ENCODE measurements at places on chromosomes 2 and 18.

DNA sequence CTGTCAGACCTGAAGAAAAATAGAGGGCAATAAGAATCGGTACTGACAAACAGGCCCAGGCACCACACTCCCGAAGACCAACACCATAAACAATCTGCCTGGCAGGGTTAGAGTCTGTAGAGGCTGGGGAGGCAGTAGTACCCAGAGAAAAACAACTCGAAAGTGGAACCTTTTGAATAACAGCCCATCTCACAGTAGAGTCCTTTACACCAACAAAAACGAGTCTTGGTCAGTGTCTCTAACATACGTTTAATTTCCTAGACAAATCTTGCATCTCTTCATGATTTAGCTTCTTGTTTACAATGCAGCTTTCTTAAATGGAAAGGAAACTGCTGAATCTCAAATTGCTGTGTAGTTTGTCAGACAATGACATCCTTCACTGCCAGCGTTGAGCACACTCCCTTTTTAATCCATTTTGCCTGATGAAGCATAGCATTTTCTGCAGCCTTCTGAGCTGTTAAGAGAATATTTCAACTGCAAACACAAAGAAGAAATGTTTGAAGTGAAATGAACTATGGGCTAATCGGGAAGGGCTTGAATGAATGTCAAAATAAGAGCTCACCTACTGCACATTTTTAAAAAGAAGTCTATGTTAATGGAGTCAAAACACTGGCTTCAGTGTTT, 73.1 kb upstream of the DSG1 start:
- no peak for DNase-seq

DNA sequence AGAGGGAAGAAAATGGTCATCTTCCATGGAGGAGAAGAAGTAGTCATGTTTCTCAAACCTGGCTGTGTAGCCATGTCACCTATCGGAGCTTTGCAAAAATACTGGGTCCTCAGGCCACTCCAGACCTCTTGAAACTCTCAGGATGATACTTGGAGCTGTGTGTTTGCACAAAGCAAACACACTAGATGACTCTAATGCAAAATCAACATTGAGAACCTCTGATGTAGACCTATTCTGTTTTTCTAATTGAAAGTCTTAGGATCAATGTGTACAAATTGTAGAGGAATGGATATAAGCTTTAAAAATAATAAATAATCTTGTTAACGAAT, 444.3 kb downstream of the RND3 start:
- no peak for DNase-seq

DNA sequence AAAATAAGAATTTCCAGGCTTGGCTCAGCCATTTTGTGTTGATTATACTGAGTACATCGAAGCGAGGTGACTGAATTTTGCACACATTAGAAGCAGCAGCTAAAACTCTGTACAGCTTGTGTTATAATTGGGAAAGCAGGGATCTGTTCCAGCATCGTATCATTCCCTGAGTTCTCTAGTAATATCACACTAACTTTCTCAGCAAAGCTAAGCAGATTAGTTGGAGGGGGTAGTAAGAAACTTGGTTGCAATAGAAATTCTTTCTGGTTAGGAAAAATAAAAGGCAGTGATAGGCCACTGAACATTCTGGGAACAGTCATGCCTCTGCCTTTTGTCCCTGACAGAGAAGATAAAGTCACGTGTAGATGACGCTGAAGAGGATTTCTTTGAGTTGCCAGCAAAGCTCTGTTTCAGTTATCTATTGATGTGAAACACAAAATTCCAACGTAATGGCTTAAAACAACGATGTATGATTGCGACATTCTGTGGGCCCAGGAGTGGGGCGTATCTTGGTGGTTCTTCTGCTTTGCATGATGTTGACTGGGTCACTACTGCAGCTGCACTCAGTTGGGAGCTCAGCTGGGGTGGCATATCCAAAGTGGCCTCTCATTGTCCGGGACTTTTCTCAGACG, 202.1 kb upstream of the MEX3C start:
- no peak for DNase-seq

DNA sequence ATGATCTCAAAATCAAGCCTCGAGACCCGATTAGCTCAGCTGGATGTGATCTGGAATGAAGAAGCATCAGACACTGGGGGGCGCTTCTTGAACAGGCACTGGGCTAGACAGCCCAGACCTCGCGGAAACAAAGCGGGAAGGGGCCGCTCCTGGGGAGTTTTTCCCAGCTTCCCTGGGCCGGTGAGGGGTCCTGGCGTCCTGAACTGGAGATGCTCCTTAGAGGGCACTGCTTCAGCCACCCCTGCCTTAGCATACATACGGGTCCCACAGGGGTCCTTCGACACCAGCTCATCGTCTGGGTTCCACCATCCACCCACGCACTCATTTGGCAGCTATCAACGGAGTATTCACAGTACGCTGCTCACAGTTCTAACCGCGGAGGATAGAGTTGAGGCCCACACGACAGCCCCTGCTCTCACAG, 146.7 kb downstream of the TSN start:
- DNase-seq = no peak

GRCh38 chr2:55051026-55051866, 995 bp upstream of the RTN4 start:
- DNase-seq = peak; percentile 53

DNA sequence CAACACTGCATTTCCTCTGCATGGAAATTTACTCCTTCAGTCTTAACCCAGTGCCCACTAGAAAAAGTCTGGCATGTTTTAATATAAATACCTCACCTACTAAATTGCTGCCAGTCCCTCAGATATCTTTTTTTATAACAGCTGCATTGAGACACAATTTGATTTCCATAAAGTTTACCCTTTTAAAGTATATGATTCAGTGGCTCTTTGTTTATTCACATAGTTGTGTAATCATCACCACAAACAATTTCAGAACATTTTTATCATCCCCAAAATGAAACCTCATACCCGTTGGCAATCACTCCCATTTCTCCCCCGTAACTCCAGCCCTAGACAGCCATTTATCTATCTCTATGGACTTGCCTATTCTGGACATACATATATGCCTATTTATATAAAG, 17.0 kb upstream of the FRZB start:
- DNase-seq = no peak

- no peak for DNase-seq
These were observed 26.5 kb upstream of the EML4 start for GRCh38 chr2:42142547-42143184.

- no peak for DNase-seq
These were observed 150.9 kb downstream of the MTCL1 start for GRCh38 chr18:8856212-8856611.

DNA sequence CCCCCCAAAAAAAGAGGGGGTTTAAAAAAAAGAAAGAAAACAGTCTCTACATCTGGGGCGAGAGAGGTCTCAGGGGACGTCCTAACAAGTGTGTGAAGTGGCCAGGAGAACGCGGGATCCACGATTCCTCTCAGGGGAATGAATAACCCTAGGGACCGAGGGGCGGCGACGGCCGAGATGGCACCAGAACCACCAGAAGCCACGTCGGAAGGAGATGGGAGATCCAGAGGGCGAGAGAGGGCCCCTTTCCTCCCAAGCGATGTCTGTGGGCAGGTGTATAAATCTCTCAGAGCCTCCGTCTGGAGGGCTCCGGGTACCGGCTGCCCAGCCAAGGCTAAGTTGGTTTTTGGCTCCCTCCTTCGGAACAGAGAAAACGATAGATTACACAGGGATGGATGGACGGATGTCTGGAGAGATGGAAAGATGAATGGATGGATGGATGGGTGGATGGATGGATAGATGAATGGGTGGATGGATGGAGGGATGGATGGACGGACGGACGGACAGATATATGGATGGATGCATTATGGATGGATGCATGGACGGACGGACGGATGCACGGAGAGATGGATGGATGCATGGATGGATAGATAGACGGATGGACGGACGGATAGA, 1.7 kb downstream of the EPHA4 start:
- peak; percentile 27 for DNase-seq
